NCI-H2081 treated with DMSO at 0.1 percent for 48 hours (cell line): ENCODE measurements at places on chromosomes 11 and 22.

GRCh38 chr22:30287648-30288418 lies 1.5 kb downstream of the CASTOR1 start:
- no peak for DNase-seq

- no peak for DNase-seq
Observed at GRCh38 chr22:26828311-26828710, 170.9 kb downstream of the MIAT start.

DNA sequence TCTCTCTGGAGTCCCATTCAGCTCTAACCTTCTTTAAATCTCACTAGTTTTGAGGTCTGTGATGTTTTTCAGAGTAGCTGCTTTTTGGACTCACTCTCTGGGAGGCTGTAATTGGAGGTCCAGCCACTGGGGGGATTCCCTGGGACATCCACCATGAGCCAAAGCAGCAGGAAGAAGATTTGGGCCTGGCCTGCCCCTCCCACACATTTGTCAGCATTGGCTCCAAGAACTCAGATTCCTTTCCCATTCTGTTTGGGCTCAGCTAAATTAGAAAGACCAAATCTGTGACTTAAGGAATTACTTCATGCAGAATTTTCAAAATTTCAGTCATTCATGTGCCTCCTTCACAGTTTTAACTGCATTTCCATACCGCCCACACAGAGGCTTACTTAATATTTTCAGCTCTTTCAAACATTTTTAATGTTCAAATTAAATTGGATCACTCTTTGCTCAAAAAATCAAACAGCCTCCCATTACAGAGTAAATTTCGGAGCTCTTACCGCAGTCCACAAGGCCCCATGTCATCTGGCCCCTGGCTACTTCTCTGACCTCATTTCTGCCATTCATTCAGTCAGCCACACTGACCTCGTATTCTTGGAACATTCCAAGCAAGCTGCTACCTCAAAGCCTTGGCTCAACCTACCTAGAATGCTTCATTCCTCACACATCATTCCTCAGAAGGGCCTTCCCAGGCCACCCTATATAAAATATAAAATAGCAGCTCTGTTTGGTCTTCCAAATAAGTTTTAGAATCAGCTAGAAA lies 54.5 kb upstream of the RRAS2 start:
- DNase-seq = no peak

DNA sequence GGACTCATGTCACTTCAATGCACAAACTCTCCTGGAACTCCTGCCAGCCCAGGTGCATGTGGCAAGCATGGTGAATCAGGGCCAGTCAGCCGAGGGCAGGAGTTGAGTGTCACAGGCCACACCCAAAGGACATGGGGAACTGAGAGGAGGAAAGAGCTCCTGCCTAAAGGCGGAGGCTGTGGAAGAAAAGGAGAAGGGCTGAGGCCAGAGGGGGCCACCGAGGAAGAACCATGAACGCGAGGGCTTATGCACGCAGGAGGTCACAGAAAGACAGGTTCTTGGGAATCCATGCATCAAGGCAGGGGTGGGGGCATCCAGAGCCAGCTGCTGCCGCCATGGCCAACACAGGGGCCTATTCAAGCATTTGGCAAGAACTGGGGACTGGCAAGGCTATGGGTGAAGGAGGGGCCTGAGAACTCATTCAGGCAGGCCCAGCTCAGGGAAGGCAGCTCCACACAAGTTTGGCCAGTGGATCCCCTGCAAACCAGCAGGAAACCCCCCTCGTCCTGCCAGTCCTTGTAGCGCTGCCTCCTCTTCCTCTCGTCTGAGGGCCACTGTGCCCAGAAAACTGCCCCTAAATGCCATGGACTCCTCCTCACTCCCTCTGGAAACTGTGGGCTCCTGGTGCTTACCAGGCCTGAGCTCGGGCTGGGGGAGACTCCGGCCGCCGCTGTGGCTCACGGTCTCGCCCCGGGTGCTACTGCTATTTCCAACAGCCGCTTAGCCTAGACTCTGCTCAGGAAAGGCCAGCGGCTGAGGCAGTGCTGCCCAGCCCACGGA lies 15.4 kb downstream of the PPM1F start:
- no peak for DNase-seq

GRCh38 chr11:15493066-15493465 lies 378.3 kb downstream of the INSC start:
- no peak for DNase-seq

- DNase-seq = no peak
Observed at GRCh38 chr11:6498121-6498520, 1.0 kb downstream of the DNHD1 start.

- no peak for DNase-seq
Observed at GRCh38 chr22:29842740-29843139, 4.7 kb upstream of the ASCC2 start.

GRCh38 chr11:108787105-108787504 lies 122.2 kb downstream of the DDX10 start:
- no peak for DNase-seq

- DNase-seq = no peak
Observed at GRCh38 chr22:45790401-45790800, 118.8 kb downstream of the ATXN10 start.

DNA sequence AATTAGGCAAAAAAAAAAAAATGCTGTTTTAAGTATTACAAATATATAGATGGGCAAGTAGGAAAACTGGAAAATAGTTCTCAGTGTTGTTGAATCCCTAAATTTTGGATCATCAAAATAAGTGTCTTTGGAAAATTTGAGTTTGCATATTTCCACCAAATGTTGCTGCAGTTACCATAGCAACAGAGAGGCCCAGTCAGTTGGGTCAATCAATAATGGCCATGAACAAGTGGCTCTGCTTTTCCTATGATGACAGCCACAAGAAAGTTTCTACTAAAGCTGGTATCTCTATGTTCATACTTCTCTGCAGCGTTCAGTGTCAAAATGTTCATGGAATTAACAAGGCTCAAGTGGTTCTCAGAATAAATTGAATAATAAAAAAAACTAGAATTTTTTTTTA lies 79.1 kb downstream of the SERGEF start:
- DNase-seq = no peak

GRCh38 chr11:86246293-86246675 lies 1.7 kb downstream of the EED start:
- no peak for DNase-seq

- no peak for DNase-seq
Observed at GRCh38 chr11:26992031-26992541, 1.8 kb upstream of the FIBIN start.

DNA sequence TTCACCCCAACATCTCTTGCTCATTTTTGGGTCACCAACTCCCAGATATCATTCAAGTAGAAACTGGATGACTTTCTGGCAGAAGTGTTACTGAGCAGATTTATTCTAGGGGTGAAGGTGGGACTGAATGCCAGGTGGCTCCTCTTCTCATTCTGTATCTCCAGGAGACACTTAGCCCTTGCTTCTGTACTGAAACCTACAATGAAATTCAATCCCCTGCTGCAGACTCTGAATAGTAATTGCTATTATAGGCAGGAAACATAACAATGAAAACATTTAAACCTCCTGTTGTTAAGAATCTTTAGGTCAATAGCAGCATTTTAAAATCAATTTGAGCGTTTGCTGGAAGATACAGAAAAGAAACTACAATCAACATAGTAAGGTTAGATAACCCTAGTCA lies 879.4 kb upstream of the TENM4 start:
- DNase-seq = no peak

DNA sequence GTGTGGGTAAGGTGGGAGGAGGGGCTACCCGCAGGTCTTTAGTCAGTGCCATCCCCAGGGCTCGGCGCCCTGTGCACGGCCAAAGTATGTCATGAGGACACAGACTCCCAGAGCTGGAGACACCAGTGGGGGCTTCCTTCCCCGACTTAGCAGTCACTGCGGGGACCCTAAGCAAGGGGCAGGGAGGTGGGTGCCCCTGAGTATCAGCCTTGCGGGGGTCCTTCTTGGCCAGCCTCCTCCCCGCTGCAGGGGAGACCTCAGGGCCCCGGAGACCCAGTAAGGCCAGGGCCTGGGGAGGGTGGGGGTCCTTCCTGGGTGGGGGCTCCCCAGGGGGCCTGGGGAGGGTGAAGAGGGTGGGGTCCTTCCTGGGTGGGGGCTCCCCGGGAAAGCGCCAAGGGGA lies 673.8 kb downstream of the BRD1 start:
- no peak for DNase-seq

- no peak for DNase-seq
Observed at GRCh38 chr11:68439355-68440065, 21.0 kb upstream of the PPP6R3 start.

DNA sequence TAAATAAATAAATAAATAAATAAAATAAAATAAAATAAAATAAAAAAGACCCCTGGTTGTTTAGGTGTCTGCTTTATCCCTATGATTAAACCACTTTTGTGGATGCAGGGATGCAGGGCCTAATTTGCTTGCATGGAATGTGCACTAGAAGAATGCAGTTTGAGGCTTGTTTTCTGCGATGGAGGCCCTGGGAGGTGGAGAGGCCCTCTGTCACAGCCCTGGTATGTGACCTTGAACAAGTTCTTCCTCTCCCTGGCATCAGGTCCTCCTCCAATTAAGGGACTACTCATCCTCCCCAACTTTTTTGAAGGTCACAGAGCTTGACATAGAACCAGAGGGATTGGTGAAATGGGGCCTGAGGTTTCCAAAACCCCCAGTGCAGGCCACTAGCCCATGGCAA lies 22.7 kb downstream of the KCNJ4 start:
- no peak for DNase-seq
